ENCODE measurements at places on chromosomes 13 and 19.

DNA sequence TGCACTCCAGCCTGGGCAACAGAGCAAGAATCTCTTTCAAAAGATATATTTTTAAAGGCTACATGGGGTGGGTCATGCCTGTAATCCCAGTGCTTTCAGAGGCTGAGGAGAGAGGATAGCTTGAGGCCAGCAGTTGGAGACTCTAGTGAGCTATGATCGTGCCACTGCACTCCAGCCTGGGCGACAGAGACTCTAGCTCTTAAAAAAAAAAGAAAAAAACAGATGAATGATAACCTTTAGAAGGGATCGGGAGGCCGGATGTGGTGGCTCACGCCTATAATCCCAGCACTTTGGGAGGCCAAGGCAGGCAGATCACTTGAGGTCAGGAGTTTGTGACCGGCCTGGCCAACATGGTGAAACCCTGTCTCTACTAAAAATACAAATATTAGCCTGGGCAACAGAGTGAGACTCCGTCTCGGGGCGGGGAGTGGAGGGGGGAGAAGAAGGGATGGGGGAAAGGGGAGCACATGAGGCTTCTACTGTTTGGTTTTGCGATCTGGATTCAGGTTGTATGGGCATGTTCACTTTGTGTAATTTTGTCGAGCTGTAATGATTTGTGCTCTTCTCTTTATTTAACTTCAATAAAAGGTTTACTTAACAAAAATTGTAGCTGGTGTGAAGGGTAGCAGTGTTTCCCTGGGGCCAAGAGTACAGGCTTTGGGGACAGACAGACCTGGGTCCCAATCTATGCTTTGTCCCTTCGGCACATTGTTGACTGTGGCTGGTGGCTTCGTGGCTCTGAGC is 1.1 kb upstream of the PSMC4 start:
- DNase-seq = peak; percentile 12

DNA sequence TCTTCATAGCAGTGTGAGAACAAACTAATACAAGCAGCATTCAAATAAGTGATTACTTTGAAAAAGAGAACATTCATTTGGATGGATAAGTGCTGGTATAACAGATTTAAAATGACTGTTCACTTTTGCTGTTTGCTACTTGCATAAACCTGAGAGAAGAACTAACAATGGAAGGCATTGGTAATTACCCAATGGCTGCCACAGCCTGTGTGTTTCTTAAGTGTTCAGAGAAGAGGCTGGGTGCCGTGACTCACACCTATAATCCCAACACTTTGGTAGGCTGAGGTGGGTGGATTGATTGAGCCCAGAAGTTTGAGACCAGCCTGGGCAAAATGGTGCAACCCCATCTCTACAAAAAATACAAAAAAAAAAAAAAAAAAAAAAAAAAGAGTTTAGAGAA is 4.9 kb upstream of the TEX26 start:
- DNase-seq = no peak

- no peak for DNase-seq
Observed at GRCh38 chr13:22031702-22032286, 360.9 kb downstream of the FGF9 start.

GRCh38 chr19:1503089-1503924 is 9.5 kb downstream of the ADAMTSL5 start:
- DNase-seq = peak; percentile 83

- DNase-seq = no peak
Observed at GRCh38 chr13:20171364-20171763, 10.5 kb upstream of the GJA3 start.

DNA sequence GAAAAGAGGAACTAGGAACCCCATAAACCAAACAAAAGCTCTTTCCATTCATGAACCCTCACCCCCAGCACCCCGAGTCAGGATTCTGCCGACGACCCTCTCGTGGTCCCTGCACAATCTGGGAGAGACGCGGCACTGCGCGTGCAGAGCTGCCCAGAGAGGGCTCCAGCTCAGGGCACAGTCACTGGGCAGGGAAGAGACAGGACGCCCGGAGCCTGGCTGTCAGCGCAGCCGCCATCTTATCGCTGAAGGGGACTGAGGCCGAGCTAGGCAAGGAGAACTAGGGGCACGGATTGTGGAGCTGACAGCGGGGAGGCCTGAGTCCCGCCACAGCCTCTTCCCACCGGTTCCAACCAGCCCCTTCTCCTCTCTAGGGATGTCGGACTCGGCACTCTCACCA is 349 bp downstream of the ZNF98 start:
- DNase-seq = no peak
